SIG-M5 (cell line): ENCODE measurements at places on chromosomes 5 and 9.

DNA sequence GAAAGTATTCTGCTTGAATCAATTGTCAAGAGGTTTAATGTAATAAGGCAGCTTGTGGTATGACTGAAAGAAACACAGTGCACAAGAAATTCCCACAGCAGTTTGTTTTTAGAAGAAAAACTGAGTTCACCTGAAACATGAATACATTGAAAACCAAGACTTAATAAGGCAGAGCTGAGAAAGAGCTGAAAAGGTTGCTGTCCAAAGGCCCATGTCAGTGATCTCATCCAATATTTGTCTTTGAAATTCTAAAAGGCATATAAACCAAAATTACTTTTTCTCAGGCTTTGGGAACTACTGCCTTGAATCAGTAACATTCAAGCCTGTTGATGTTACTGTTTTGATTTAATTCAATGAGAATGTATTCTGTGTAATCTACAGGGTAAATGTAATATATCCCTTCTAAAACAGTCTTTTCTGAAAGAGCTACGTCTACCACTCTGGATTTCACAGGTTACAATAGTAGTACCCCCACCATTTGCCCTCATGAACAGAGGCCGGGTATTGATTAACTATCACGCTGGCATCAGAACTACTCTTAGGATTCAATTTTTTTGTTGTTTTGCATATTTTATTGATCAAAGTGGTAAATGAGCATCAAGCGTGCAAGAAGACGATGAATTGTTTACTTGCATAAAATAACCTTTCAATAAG, 57.8 kb downstream of the PPIC start:
- no peak for DNase-seq

DNA sequence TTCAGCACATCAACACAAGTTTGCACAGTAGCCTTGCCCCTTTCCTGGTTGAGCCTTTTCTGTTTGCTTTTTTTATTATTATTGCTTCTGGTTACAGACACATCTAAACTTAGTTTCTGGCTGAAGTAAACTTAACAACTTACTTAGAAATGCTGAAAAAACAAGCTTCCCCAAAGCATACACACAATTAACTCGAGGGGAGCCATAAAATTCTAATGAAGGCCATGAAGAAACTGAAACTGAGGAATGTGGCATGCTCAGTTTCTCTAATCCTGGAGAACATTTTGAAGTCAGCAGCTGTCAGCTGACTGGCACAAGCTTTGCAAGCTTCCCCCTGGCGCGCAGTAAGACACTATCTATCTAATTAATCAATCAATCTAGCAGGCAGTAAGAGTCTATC, 3.7 kb downstream of the MYO10 start:
- DNase-seq = no peak

DNA sequence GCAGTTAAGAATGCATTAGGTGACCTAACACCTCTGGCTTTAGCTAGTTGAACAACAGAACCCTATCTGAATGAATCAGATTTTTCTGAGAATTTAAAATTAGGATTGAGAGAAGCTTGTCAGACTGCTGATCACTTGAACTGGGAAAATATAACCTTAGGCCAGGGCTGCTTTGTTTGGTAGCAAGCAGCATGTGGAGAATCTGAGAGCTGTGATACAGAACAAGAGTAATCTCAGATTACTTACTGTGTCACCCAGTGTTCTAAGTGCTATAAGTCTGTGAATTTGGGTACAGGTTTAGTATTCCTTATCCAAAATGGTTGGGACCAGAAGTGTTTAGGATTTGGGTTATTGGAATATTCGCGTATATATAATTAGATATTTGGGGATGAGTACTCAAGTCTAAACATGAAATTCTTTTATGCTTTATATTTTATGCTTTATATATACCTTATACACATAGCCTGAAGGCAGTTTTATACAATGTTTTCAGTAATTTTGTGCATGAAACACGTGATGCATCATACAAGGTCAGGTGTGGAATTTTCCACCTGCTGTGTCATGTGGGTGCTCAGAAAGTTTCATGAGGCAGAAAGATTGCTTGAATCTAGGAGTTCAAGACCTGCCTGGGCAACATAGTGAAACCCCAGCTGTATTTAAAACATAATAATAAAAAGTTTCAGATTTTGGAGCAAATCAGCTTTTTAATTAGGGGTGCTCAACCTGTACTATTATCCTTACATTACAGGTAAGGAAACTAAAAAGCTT, 8.3 kb upstream of the CHD1 start:
- no peak for DNase-seq

DNA sequence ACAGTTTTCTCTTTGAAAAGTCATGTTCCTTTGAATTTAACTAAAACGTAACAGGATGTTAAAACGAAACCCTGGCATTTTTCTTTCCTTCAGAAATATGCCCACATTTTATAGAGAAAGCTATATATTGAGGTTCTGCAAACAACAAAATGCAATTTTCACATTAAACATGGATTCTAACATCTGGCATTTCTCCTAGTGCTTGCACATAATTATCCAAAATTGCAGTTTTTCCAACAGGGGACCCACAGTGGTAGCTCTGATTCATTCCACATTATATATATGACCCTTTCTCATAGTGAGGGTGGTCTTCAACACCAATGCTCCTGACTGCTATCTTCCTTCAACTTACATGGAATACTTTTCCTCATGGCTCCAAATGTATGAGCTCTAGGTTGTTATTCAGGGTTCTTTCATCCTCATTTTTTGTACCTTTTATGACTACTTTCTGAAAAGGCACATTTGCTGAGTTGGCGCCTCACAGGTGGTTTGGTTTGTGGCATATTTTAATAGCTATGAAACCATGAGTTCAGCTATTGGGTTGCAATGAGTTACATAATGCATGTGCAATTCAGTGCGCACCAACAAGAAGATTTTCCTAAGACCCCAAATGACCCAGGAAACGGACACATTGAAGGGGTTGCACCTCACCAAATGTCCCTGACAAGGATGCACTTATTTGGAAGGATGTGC, 551.7 kb downstream of the RAB3C start:
- no peak for DNase-seq

- DNase-seq = no peak
Measured at GRCh38 chr9:128371630-128372117, 500 bp downstream of the URM1 start.

- DNase-seq = no peak
Measured at GRCh38 chr9:92188969-92189781, 74.0 kb upstream of the SPTLC1 start.

- no peak for DNase-seq
Measured at GRCh38 chr9:134123764-134124128, 12.1 kb upstream of the WDR5 start.

- no peak for DNase-seq
Measured at GRCh38 chr5:142870532-142871362, 100.6 kb downstream of the ARHGAP26 start.

DNA sequence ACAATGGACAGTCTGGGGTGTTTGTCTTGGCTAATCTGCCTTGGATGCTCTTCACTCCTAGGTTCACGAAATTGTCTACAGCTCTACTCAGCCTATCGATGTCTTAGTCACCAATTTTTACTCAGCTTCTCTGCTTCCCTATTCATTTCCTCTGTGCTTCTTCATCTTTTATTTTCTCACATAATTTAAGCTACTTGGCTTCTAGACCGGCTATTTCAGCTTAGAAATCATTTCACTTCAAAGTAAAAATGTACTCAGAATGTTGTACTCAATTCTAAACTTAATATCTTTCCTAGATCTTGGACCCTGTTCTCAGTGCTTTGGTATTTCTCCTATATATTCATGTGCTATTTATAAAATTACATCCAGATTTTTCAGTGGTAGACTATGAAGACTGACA, 430.0 kb upstream of the FTMT start:
- DNase-seq = no peak

DNA sequence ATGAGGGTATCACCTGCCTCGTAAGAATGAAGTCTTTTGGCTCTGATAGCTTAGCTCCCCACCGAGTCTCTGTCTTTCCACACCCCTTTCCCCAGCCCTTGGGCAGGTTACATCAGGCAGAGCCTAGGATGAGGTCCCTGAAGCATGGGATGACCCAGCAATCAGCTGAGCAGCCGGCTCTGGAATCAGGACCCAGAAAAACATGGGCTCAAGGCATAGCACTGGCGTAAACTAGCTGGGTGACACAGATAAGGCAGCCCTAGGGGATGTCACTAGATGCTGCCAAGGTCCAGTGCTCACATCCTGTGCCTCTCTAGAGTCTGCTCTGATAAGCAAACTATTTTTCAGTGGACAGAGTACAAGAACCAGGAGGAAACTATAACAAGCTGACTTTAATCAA, 26.6 kb downstream of the IDNK start:
- no peak for DNase-seq

- no peak for DNase-seq
Measured at GRCh38 chr9:135310134-135310533, 169.4 kb upstream of the PPP1R26 start.

- no peak for DNase-seq
Measured at GRCh38 chr5:93430673-93431199, 150.3 kb downstream of the NR2F1-AS1 start.

GRCh38 chr5:90475436-90475980, 844 bp downstream of the POLR3G start:
- DNase-seq = no peak

DNA sequence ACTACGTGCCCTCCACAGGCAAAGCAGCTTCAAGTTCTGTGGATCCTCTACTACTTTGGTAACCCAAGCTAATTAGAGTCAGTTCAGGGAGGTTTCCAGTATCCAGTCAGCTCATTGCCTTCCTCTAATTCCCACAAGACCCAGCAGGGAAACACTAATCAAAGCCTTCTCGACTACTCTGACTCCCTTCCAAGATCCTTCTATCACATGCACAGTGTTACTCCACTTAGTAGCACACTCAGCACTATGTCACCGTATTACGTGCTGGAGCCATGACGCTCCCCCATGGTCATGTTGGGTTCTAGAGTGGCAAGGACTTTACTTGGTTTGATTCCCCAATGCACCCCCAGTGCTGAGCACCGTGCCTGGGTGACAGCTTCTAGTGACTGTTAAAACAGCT, 53.0 kb downstream of the DCP2 start:
- DNase-seq = no peak

DNA sequence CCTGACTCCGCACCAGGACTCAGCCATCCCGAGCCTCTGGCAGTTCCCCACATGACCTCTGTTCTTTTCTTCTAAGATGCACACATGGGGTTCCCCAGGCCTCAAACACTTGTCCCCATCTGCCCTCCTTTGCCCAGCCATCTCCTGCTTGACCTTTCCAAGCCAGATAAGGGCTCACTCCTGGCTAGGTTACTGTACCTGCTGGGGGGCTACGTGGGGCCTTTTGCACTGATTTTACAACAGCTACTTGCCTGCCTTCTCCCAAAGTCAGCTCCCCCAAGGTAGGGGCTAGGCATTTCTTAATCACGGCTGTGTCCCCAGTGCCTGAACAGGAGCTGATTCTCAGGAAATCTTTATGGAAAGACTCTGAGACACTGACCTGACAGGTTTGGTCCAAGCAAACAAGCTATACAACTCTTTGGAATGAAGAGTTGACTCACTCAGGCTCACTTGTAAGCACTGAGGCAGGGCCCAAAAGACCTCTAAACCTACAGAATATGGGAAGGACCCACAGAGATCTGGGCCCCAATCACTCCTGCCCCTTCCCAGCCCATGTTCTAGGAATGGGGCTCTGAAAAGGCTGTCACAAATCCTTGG, 2.5 kb downstream of the MACROH2A1 start:
- no peak for DNase-seq

DNA sequence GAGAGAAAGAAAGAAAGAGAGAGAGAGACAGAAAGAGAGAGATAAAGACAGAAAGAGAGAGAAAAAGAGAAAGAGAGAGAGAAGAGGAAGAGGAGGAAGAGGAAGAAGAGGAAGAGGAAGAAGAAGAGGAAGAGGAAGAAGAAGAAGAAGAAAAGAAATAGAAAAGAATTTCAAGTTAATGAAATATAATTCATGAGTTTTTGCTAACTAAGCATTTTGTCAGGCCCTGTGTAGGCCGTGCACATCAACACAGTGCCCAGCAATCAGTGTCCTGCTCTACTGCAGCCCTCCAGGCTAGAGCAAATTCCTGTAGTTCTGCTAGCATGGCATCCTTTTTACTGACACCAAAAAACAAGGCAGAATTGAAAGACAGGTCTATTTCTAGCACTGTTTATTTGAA, 62.1 kb downstream of the PLPP1 start:
- no peak for DNase-seq

DNA sequence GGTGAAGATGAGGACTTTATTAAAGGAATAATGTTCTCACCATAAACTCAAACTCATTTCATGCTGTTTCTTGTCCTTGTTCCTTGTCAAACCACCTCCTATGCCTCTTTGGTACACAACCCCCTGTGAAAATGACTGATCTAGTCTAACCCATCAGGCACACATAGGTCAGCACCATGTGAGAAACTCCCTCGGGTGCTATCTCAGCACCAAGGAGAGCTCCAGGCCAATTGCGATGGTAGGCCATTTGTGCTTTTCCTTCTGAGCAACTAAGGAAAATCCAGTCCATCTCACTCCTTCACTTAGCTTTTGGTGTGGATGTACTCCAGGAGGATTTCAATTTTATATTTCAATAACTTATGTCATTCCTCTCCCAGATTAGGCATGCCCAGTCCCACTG, 199.8 kb downstream of the ZNF608 start:
- no peak for DNase-seq

DNA sequence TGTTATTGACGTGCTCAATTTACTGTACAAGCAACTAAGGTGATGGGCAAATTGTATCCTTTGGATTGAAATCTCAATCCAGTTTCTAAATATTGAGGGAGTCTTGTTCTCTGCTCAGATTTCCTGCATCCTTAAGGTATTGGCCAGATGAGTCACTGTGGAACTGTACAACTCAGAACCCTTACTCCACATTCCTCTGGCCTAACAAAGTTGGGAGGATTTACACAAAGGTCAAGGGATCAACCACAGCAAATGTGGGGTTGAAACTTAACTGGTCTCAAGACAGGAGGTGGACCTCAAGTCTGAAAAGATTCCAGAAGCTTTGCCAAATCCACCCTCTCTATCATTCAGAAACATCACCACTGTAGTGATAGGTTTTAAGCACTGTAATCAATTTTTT, 81.5 kb upstream of the AGXT2 start:
- DNase-seq = no peak

GRCh38 chr5:171315386-171315891, 6.4 kb downstream of the TLX3 start:
- no peak for DNase-seq

DNA sequence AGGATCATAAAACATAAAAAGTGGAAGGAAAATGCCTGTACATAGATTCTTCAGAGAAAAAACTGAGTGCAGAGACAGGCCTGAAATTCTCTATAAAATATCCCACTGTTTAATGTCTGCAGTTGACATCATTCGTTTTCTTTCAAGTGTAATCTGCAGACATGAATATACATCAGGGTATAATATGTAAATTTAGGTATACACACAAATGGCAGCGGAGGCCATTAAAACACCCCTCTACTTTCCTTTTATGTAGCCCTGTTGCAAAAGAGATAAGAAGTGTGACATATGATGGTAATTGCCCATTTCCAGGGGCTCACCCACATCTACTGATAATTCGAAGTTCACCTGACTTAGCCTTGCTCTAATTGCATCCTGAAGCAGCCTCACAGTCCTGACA, 164.3 kb downstream of the SLC24A2 start:
- DNase-seq = no peak

GRCh38 chr5:78006449-78006848, 230.3 kb upstream of the TBCA start:
- DNase-seq = no peak
